GM23248 (cell line): ENCODE measurements at places on chromosomes 6 and 20. TPM values are rescaled to one million over a fixed set of nuclear protein-coding genes. Genes with fewer than 3 reads are reported as not detected.

Gene ARFGEF3
- 0.06 TPM in 2 replicates for polyA plus RNA-seq

Gene SPINT3
- not detected in 2 replicates for polyA plus RNA-seq

Gene MAS1
- not detected in 2 replicates for polyA plus RNA-seq

Gene NFKBIE
- 3.5 and 4.5 TPM in 2 replicates for polyA plus RNA-seq

Gene KHDRBS2
- polyA plus RNA-seq = not detected in 2 replicates

Gene FERMT1
- polyA plus RNA-seq = 1.2 and 2.1 TPM in 2 replicates

Gene UNC93A
- not detected in 2 replicates for polyA plus RNA-seq

GRCh38 chr20:51447097-51447764 lies 95.3 kb downstream of the NFATC2 start:
- peak overlapping the region; percentile 66 for H3K27ac ChIP-seq
- DNase-seq = peak; percentile 100
- H3K36me3 ChIP-seq = no peaks in the 10 kb centered on the region
- no peaks in the 10 kb centered on the region for H3K27me3 ChIP-seq

- no peaks in the 10 kb centered on the region for H3K27me3 ChIP-seq
- H3K36me3 ChIP-seq = no peaks in the 10 kb centered on the region
- peak overlapping the region; percentile 65 for H3K4me3 ChIP-seq
Measured at GRCh38 chr6:118283766-118284165, 264.3 kb upstream of the PLN start.

GRCh38 chr6:72367439-72367838 lies 254.4 kb upstream of the KCNQ5 start:
- DNase-seq = no peak
- no peak overlapping the region for H3K27ac ChIP-seq
- no peaks in the 10 kb centered on the region for H3K27me3 ChIP-seq
- H3K36me3 ChIP-seq = no peaks in the 10 kb centered on the region
- peaks cover 17% of the 10 kb centered on the region for H3K4me1 ChIP-seq

- no peaks in the 10 kb centered on the region for H3K27me3 ChIP-seq
- peaks cover 4% of the 10 kb centered on the region; the same call in 1 of the 2 replicates for H3K4me1 ChIP-seq
- no peak for DNase-seq
- no peak overlapping the region for H3K27ac ChIP-seq
- no peak overlapping the region for H3K4me3 ChIP-seq
Measured at GRCh38 chr6:32163559-32164258, 686 bp upstream of the EGFL8 start.

- H3K27me3 ChIP-seq = no peaks in the 10 kb centered on the region; the same call in 1 of the 2 replicates
- no peak overlapping the region for H3K4me3 ChIP-seq
- H3K27ac ChIP-seq = no peak overlapping the region
- no peaks in the 10 kb centered on the region for H3K36me3 ChIP-seq
- no peak for DNase-seq
Measured at GRCh38 chr6:146595972-146596731, 2.6 kb upstream of the ADGB start.

DNA sequence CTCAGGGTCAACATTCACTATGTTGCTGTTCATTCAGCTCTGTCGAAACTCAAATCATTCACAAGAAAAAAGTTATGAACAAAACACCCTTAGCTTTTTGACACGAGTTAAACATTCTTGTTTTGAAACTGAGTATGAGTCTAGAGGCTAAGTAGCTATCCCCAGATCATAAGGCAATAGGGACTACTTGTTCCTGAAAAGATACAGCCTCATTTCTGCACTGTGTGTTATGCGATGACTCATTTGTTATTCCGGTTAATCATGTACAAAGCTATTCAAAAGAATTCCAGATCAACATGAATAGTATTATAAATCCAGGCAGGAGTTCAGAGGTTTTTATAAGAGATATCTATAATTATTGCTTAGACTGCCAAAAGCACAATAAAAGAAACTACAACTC lies 908.0 kb downstream of the QKI start:
- DNase-seq = peak; percentile 71
- no peak overlapping the region for H3K4me3 ChIP-seq
- H3K27ac ChIP-seq = 0 out of 2 replicates have a peak overlapping the region, but pooled peaks have one; percentile 16
- peaks cover 11% of the 10 kb centered on the region for H3K4me1 ChIP-seq
- no peaks in the 10 kb centered on the region for H3K36me3 ChIP-seq

- peaks cover 25% of the 10 kb centered on the region for H3K4me1 ChIP-seq
- peak; percentile 19 for DNase-seq
- H3K27me3 ChIP-seq = peaks cover 4% of the 10 kb centered on the region; the same call in 1 of the 2 replicates
- no peaks in the 10 kb centered on the region for H3K36me3 ChIP-seq
- H3K27ac ChIP-seq = no peak overlapping the region
- H3K4me3 ChIP-seq = no peak overlapping the region
Measured at GRCh38 chr6:89032599-89032998, 48.0 kb upstream of the PNRC1 start.

GRCh38 chr6:35486005-35486925 lies 10.6 kb downstream of the TEAD3 start:
- H3K4me3 ChIP-seq = no peak overlapping the region
- peaks cover 31% of the 10 kb centered on the region for H3K4me1 ChIP-seq
- no peaks in the 10 kb centered on the region for H3K36me3 ChIP-seq
- no peaks in the 10 kb centered on the region for H3K27me3 ChIP-seq
- no peak for DNase-seq

- no peak for DNase-seq
- no peaks in the 10 kb centered on the region for H3K4me1 ChIP-seq
- no peaks in the 10 kb centered on the region for H3K36me3 ChIP-seq
- H3K4me3 ChIP-seq = no peak overlapping the region
- no peaks in the 10 kb centered on the region for H3K27me3 ChIP-seq
Measured at GRCh38 chr6:95230071-95230740, 347.1 kb upstream of the MANEA start.

DNA sequence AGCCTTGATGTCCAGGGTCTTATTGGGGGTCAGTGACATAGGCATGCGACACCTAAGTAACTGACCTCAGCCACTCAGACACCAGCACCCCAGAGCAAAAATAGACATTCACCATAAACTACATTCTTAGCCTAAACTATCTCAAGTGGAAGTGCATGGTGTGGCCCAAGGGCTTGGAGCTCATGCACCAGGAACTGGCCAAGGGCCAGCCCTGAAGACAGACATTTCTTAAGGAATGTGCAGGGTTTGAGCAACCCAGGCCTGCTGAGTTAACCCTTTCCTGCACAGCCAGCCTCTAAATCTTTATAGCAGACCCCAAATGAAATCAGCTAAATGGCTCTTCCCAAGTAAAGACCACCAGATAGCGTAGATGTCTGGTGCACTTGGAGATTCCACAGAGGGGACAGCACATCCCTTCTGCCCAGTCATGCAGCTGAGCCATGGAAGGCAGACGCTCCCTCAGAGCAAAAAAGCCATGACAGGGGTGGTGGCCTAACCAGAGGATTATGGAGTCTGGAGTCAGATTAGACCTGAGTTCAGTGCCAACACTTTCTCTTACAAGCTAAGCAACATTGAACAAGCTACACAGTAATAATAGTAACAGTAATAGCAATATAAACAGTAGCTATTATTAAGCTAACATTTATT lies 222.6 kb downstream of the ZMYND8 start:
- no peaks in the 10 kb centered on the region for H3K36me3 ChIP-seq
- peaks cover 23% of the 10 kb centered on the region for H3K4me1 ChIP-seq
- no peak overlapping the region for H3K4me3 ChIP-seq

DNA sequence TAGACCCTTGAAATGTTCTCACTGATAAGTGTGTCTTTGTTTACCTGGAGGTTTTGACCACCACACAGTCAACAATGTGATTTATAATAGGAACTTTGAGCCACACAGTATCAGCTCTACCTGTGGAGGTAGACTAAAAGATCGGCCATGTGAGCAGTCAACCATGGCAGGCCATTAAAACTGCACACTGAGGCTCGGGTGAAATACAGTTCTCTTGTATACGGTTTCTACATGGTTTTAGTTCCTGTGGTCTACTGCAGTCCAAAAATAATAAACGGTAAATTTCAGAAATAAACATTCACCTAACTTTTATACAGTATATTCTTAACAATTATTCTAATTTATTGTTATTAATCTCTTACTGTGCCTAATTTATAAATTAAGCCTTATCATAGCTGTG lies 47.2 kb downstream of the TRIM38 start:
- no peaks in the 10 kb centered on the region for H3K36me3 ChIP-seq
- DNase-seq = no peak
- H3K27me3 ChIP-seq = no peaks in the 10 kb centered on the region
- no peak overlapping the region for H3K4me3 ChIP-seq

GRCh38 chr6:137715589-137716045 lies 151.4 kb upstream of the TNFAIP3 start:
- H3K4me1 ChIP-seq = 0 out of 2 replicates have a peak, but pooled peaks cover 4% of the 10 kb centered on the region
- H3K4me3 ChIP-seq = no peak overlapping the region
- no peak overlapping the region; the same call in 1 of the 2 replicates for H3K27ac ChIP-seq
- no peaks in the 10 kb centered on the region for H3K36me3 ChIP-seq

- peaks cover 12% of the 10 kb centered on the region for H3K36me3 ChIP-seq
- H3K27ac ChIP-seq = peak overlapping the region; percentile 92
- DNase-seq = no peak
- H3K4me1 ChIP-seq = peaks cover 21% of the 10 kb centered on the region
- H3K27me3 ChIP-seq = no peaks in the 10 kb centered on the region
Measured at GRCh38 chr6:26123675-26123946, 36.4 kb downstream of the HFE start.
